ENCODE measurements at places on chromosomes 3 and 15.

DNA sequence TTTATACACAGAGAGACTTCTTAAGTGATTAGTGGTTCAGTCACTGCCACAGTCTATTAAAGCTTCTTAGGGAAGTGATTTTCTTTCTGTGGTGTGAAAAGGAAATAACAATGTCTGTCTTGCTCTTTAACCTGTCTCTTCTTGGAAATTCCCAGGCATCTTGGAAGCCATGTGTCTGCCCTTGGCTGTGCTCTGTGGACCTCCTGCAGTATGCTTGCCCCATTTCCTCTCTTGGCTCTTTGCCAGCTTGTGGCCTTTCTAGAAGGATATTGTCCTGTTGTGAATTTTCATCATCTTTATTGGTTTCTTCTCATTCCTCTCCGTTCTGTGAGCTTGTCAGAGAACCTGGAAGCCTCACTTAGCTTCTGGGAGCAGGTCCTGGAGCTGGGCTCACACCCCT is 338.4 kb upstream of the C2CD4B start:
- no peak for DNase-seq

DNA sequence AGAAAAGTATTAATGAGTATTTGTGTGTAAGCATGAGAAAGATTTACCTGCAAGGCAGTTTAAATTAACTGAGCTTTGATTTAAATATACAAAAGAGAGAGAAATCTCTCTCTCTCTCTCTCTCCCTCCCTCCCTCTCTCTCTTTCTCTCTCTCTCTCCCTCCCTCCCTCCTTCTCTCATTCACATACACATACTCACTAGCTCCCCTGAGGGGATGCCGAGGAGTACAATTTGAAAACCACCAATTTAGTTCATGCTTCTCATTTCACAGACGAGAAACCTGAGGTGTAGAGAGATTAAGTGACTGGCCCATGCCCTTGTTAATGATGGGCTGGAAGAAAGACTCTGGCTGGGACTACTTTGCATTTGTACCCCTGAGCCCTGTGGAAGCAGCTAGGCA is 59.4 kb downstream of the MECOM start:
- no peak for DNase-seq

DNA sequence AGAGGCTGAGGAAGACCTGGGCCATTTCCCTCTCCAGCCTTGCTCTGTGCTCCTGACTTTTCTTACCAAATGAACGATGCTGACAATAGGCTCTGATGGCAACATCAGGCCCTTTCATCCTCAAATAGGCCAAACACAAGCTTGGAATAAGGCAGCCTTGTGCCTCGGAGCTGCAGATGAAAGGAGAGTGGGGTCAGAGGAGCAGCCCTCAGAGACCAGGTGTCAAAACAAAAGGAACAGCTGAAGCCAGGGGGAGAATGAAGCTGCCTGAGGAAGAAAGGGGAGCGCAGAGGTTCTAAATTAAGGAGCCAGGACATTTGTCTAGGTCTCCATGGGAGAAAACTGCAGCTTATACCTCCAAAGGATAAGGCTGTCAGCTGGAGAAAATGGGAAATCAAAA is 5.1 kb downstream of the BFSP2 start:
- no peak for DNase-seq

- DNase-seq, result no peak
These were observed 38.2 kb upstream of the SNRK start for GRCh38 chr3:43248185-43248583.

DNA sequence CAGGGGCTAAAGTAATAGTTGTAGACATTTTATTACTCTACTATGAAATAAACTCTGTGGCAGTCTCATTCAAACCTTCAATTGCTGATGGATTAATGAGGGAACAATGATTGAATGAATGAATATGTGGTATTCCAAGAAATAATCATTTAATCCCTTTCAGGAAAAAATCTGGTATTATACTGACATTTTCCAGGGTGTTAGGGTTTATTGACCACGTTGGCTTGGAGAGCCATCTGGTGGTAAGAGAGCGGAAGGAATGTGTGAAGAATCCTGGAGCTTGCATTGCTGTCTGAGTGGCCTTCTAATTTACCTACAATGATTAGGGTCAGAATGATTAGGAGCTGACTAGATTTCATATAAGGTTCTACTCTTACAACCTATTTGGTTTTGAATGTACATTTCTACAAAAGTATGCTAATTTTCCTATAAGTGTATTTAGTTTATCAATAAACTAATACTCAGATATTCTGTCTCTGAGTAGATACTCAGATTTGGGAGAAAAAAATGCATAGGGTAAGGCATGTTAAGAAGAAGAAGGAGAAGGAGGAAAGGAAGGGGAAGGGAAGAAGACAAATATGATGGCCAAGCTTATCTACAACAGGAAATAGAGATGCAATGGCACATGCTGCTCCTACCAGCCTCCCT is 249.9 kb downstream of the ROBO1 start:
- DNase-seq, result peak; percentile 19
